C1 segment of cervical spinal cord (tissue), 14 donors: ENCODE measurements at places on chromosomes 1 and 21.

DNA sequence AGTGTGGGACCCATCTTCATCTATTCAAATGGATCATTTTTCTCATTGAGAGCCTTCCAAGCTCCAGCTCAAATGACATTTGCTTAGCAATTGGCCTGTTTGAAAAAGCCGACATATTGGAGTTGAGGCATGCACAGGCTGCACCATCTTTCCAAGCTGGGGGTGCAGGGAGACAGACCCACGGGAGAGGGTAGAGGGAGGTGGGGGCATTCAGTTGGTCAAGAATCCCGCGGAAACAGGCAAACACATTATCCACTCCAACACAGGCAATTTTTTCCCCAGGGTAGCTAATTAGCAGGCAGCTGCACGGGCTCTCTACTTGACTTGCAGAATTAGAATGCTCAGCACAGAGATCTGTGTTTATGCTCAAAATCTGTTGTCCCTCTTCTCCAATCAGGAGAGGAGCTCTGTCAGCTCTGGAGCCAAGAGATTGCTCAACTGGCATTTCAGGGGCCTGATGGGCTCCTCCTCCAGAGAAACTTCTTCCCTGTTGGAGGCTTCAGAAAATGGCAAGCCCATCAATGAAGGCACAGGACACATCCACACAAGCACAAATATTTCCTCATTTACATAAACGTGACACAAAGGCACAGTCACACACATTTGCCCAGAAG, 267.8 kb downstream of the FOXD2 start:
- DNase-seq: no peak

DNA sequence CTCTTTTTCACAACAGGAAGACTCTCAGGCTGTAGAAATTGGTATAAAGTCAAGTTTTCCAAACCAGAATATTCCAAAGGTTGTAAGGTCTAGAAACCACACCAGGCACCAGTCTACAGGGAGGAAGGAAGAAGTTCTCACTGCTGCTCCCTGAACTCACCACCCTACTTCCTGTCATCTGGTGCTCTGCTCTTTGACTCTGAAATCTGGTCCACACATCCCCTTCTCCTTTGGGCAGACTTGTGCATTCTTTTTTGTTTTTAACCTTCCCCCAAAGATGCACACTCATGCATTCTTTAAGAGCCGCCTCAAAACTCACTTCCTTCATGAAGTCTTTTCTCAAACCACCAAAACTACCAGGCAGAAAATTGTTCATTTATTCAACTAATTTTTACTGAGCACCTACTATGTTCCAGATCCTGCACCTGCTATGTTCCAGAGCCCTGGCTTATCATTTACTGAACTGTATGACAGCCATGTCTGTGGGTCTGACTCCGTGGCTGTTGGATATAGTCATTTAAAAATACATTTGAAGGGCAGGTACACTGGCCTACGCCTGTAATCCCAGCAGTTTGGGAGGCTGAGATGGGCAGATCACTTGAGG, 30.1 kb upstream of the EPS15 start:
- DNase-seq: no peak

GRCh38 chr1:79741720-79742421, 735.3 kb upstream of the ADGRL4 start:
- no peak for DNase-seq

DNA sequence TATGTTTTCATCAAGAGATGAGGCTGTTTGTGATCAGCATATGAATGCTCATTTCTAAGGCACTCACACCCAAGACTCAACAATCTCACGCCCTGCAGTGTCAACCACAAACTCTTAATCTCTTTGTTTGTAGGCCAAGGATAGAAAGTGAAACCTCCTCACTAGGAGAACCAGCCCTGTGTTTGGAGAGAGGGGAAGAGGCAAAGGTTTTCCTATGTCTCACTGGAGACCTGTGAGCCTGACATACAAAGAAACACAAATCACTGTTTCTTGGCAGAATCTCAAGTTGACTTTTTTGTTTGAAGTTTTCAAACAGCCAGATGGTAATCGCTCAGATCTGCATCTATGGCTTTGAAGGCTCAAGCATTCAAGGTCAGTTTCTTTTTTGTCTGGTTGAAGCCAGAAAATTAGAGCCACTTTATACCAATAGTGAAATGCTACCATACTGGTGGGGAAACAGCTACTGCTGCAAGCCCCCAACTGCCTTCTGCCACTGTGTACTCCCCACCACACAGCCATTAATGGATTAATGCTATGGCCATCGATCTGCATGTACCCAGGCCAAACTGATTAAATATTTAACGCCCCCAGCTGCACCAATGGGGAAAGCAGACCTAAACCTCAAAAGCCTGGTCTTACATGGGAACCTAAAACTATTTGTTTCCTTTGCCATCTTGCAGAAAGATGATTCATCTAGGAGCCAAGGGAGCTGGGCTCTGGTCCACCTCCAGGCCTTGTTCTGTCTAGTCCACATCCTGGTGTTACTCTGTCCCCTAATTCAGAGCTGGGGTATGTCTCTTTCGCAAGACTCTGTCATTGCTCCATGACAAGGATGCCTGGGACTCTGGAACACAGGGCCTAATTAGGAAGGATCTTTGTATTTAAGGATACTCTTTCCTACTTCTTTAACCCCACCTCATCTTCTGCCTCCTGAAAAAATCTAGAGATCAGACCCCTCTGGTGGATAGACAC, 16.3 kb downstream of the PDZK1 start:
- DNase-seq: no peak

DNA sequence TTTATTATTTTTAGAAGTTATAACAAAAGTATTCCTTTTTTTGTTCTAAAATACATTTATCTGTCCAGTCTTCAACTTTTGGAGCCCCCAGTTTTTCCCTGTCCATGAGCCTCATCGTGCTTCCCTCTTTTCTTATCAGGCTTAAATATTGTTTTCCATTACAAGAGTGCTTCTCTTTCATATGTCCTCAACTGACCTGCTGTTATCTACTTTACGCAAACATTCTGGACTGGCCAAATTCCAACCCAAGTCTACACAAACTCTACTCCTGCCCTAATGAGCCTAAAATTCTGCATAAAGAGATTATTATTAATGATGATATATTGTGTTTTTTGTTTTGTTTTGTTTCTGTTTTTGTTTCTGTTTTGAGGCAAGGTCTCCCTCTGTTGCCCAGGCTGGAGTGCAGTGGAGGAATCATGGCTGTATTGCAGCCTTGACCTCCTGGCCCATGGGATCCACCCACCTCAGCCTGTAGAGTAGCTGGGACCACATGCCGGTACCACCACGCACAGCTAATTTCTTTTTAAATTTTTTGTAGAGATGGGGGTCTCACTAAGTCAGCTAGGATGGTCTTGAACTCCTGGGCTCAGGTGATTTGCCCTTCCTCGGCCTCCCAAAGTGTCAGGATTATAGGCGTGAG, 318.8 kb upstream of the NEGR1 start:
- DNase-seq: no peak

GRCh38 chr21:34221331-34222030, 142.3 kb upstream of the KCNE2 start:
- no peak for DNase-seq

- DNase-seq: no peak
Observed at GRCh38 chr1:178966312-178966711, 59.4 kb upstream of the FAM20B start.

DNA sequence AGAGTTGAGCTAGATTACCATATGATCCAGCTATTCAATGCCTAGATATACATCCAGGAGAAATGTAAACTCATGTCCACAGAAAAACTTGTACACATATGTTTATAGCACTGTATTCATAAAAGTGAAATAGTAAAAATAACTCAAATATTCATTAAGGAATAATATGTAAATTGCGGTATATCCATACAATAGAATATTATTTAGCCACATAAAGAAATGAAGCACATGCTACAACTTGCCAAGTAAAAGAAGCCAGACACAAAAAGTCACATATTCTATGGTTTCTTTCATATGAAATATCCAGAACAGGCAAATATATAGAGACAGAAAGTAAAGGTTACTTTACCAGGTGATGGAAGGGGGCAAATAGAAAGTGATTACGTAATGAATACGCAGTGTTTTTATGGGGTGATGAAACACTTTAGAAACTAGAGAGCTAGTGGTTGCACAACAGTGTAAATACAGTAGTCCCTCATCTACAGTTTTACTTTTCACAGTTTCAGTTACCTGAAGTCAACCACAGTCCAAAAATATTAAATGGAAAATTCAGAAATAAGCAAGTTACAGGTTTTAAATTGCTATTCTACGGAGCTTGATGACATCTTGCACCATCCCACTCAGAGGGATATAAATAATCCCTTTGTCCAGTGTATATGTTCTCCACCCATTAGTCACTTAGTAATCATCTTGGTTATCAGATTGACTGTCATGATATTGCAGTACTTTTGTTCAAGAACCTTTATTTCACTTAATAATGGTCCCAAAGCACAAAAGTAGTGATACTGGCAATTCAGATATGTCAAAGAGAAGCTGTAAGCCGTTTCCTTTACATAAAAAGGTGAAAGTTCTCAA, 62.3 kb downstream of the ZNF644 start:
- DNase-seq: no peak

DNA sequence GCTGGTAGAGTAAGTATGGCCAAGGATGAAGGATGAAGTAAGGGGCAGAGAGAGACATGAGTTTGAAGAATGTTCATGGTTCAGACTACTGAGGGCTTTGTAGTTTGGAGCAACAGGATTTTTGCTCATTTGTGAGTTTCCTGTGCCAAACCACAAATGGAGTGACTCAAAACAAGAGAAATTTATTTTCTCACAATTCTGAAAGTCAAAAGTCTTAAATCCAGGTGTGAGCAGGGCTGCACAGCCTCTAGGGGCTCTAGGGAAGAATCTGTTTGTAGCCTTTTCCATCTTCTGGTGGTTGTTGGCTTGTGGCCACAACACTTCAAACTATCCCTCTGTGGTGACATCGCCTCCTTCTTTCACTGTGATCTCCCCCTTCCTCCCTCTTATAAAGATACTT, 58.9 kb downstream of the RHOU start:
- no peak for DNase-seq

DNA sequence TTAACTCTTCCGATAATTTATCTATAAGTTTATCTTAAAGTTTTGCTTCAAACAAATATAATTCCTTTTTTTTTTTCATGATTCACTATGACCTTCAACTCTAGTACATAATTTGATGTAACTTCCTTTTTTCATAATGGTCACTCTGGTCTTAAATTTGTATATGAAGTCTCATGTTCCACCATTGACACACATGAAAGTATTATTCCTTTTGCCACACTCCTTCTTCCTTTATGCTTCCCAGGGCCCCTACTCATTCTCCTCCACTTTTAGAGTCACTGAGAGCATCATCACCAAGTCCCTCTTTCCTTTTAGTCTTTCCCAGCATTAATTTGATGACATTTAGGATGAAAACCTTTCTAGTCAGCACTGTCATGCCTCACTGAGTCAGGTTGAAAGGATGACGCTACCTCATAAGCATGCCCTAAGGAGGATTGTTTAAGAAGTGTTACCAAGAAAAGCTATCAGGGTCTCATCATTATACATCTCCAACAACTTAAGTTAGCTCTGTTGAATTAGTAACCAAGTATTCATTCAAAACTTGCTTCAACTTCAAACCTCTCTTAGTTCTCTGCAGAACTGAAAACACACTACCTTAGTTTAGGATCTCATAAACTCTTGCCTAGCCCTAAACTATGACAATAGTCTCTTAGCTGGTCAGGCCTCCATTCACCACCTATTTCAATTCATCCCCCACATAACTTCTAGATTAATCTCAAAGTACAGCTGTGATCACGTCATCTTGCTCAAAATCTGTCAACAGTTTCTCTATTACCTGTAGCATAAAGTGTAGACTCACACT, 14.5 kb downstream of the AUNIP start:
- no peak for DNase-seq

- DNase-seq: no peak
Observed at GRCh38 chr1:168338589-168339503, 58.2 kb downstream of the TBX19 start.

DNA sequence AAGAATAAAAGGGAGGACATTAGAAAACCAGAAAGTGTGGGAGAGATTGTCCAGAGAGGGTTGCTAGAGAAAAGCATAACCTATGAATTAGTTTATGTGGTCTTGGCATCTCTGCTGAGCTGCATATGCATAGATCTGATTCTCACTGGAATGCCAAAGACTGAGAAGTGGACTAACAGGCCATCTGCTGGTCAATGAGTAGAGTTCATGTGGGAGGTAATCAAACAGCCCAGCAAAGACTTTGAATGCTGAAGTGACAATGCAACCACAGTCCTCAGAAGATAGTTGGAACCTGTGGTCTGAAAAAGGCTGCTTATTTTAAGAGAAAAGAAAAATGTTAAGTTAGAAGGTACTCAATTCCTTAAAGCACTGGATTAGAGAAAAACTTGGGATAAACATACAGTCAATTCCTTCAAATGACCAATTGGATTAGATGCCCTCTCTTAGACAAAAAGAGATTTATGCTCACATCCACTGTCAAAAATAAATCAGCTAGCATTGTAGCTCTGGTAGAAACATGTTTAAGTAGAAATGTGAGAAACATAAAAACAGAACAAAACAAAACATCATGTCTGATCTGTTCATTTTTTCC, 382.8 kb downstream of the AMY1C start:
- no peak for DNase-seq

DNA sequence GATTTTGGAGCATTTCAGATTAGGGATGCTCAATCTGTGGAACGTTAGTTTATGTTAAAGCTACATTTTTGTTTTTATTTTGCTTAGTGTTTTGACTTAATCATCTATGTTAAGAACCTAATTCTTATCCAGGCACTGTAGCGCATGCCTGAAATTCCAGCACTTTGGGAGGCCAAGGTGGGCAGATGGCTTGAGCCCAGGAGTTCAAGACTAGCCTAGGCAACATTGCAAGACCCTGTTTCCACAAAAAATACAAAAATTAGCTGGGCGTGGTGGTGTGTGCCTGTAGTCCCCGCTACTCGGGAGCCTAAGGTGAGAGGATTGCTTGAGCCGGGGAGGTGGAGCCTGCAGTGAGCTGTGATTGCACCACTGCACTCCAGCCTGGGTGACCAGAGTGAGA, 23.4 kb downstream of the FNBP1L start:
- no peak for DNase-seq

- no peak for DNase-seq
Observed at GRCh38 chr1:15475752-15476314, at the start of gene CELA2B. TSS of gene CELA2B (plus strand) at chr1:15476104. CDS start at chr1:15476126, 22 bp downstream.

GRCh38 chr1:1109743-1110142, 6.1 kb downstream of the C1orf159 start:
- DNase-seq: no peak

- no peak for DNase-seq
Observed at GRCh38 chr1:115557715-115558114, 84.1 kb upstream of the VANGL1 start.
